MM.1S (cell line): ENCODE measurements at places on chromosomes 5 and 9.

DNA sequence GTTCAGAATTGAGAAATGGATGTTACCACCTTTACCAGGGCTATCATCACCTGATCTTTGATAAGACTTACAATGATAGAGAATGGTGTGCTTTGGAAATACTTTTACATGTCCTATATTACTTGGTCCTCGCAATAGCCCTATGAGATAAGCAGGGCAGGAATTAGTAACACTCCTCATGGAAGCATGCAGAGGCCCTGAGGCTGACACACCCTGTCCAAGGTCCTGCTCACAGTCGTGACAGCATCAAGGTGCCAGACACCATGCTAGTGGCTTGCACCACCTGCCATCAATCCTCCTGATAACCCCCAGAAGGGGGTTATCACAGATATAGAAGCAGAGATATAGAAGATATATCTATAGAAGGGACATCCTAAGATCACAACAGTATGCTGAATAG lies 216.8 kb upstream of the TBC1D2 start:
- no peak for DNase-seq

- peak; percentile 34 for DNase-seq
Observed at GRCh38 chr9:6184749-6185645, 30.6 kb upstream of the IL33 start.

- no peak for DNase-seq
Observed at GRCh38 chr5:154460172-154460571, 14.4 kb downstream of the SAP30L start.

DNA sequence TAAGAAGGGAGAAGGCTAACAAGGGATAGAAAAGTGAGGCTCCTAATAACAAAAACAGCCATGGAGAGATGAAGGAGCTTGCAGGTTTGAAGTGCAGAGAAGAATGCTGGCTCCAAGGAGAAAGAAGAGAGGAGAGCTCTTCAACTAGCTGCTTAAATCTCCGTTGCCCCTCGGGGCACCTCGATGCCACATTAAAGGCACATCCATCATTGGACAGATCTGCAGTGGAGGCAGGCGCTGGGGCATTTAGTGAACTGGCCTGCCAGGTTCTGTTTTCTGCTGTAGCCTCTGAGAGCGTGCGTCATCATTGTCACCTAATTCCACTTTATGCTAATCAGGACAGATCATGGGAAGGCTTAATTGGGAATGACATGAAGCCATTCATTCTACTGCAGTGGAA lies 1426.2 kb upstream of the WWC1 start:
- DNase-seq, result no peak

DNA sequence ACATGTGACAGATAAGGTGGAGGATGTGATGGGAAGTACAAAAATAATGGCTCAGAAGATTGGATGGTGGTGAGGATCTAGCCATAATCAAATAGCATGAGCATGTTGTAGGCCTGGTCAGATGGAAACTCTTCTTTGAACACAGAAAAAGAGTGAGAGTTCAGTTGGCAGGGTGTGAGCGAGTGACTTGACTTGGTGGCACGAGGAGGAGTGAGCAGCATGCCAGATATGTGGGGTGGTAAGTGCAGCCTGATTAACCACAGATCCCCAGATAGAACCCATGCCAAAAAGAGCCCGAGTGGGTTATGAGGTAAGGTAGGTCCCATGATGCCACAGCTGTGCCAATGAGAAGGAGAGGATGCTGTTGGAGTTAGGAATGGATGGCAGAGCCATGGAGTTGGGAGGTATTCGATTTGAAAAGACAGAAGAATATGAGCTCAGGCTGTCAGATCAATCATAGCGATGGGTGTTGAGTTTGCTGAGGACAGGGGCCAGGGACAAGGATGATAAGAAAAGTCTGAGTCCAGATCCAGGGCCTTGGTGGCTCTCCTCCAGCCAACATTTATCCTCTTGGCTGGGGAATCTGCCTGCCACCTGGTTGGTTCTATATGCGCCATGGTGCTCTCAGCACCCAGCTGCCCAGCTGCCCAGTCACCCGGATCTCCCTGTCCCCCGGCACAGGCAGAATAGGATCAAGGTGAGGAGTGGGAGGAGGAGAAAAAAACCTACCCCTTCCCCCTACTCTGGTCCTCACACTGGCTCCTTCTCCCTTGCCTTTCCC lies 16.5 kb downstream of the GARNL3 start:
- no peak for DNase-seq

DNA sequence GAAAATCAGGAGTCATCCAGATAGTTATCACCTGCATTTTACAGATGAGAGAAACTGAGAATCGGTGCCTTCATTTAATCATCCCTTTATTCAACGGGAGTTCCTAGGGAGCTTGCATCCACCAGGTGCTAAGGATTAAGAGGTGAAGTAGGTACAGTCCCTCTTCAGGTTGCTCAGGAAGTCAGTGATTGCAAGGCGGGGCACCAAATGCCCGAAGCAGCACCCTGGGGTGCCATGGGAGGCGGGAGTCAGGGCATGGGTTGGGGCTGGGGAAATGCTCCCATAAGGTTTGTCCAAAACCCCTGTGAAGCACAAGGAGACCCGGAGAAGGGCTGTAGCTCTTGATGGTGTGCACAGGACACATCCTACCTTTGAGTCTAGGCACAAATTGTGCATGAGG lies 98.8 kb upstream of the KLF4 start:
- no peak for DNase-seq

- peak; percentile 50 for DNase-seq
Observed at GRCh38 chr5:172707285-172708182, 63.5 kb downstream of the DUSP1 start.

DNA sequence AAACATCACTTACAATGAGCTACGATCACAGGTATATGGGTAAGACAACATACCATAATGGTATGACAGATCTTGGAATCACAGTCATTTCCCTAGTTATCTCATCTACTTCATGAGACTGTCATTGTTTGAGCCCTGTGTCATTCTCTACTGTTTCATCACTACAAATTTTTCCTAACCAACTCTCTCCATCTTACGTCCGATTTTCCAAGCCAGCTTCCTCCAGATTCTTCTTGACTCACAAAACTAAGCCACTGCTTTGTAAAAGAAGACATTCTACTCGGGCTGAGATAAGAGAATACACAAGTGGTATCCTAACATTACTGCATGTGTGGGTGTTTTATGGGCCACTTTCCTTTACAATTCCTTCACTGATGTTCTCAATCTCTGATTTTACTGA lies 49.6 kb downstream of the SERINC5 start:
- DNase-seq, result no peak

GRCh38 chr5:160467555-160468362 lies 46.1 kb downstream of the PTTG1 start:
- DNase-seq, result peak; percentile 97

GRCh38 chr9:134358026-134358661 lies 31.9 kb downstream of the RXRA start:
- DNase-seq, result no peak

GRCh38 chr5:175544108-175544511 lies 65.8 kb downstream of the SFXN1 start:
- no peak for DNase-seq

DNA sequence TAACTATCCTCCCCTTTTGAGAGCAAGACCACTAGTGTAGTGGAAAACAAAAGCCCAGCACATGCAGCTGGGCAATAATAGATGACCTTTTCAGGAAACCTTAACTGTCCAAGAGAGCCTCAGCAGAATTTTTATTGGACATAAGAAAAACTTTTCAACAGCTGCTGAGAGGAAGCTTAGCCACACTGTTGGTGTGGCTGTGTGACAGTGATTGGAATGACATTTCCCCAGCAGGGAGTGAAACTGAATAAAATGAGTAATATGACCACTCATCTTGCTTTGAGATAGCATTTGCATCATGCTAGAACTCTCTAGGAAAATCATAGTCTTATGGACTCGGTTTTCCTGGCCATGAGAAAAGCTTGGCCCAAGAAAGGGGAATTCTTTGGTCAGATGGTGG lies 687.8 kb downstream of the SLCO4C1 start:
- no peak for DNase-seq

- no peak for DNase-seq
Observed at GRCh38 chr5:10532421-10532820, 31.4 kb upstream of the ANKRD33B start.

- no peak for DNase-seq
Observed at GRCh38 chr5:143720689-143721088, 91.3 kb upstream of the HMHB1 start.

DNA sequence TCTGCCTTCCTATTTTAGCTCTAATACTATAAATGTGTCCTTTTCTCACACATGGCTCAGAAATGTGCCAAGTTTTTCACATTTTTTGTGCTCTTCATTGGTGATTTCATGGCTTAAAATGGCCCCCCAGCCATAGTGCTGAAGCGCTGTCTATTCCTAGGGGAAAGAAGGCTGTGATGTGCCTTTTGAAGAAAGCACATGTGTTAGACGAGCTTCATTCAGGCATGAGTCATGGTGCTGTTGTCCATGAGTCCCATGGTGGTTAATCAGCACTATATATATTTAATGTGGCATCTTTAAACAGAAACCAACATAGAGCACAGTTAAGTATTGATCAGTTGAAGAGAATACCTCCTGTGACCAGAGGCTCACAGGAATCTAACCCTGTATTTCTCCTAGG lies 55.8 kb downstream of the PDE8B start:
- DNase-seq, result no peak

- DNase-seq, result no peak
Observed at GRCh38 chr5:101675510-101676219, 620.4 kb downstream of the SLCO4C1 start.

GRCh38 chr5:17398431-17398830 lies 99.6 kb upstream of the TAF11L2 start:
- DNase-seq, result no peak

- DNase-seq, result no peak
Observed at GRCh38 chr9:83132768-83133167, 69.8 kb upstream of the RASEF start.

DNA sequence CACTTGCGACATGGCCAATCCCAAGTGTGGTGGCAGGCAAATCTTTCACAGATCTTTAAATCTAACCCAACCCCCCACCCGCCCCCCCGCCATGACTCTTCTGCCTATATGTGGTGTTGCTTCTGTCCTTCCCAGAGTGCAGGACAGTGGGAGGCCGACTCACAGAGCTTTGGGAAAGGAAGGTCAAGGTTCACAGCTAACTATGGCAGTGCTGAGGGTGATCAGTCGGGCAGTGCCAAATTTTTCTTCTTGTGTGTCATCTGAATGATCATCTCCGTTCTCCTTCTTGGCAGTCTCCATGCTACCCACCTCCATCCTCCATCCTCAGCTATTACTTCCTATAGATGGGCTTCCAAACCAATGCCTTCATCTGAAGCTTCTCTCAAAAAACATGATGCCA lies 129.0 kb upstream of the NFIB start:
- DNase-seq, result no peak

GRCh38 chr5:78727786-78728761 lies 79.5 kb upstream of the LHFPL2 start:
- DNase-seq, result peak; percentile 74

- no peak for DNase-seq
Observed at GRCh38 chr9:8832955-8833354, 1033.4 kb upstream of the DMAC1 start.

DNA sequence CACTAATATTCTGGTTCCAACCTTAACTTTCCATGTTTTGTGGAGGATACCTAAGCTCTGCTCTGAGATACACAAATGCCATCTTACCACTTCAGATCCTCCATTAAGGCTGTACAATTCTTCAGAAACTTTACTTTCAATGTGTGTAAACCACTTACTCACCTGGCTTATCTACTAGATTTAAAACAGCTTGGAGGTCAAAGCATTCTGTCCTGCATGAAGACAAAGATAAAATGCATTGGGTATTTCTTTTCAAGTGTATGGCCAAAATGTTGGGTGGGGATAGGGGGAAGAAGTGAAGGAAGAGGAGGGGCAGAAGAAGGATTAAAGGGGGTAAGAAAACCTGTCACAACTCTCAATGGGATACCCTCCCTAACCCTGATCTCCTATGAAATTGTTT lies 939 bp downstream of the GOLGA1 start:
- no peak for DNase-seq

GRCh38 chr5:99248066-99248465 lies 319.3 kb upstream of the CHD1 start:
- DNase-seq, result peak; percentile 16

DNA sequence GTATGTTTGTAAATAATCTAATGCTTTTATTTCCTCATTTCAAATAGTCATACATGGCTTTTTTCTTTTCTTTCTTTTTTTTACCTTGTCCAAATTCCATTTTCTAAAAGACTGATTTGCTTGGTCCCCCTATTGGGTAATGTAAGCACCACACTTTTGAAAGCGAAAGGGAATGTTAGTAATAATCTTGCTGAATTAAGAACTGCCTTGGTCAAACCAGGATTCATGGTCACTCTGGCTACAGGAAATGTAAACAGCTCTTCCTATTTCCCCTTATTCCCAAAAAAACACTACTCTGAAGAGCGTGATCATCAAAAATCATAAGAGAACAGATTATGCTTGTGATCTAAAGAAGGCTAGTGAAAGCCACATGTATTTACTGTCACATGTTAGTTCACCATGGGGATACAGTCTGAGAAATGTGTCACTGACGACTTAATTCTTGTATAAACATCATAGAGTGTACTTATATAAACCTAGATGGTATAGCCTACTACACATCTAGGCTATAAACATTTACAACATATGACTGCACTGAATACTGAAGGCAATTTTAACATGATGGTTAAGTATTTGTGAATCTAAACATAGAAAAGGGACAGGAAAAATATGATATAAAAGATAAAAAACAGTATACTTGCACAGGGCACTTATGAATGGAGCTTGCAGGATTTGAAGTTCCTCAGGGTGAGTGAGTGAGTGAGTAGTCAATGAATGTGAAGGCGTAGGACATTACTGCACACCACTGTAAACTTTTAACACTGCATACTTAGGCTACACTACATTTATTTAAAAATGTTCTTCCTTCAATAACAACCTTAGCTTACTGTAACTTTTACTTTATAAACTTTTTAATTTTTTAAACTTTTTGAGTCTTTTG lies 75.3 kb downstream of the HMGCR start:
- DNase-seq, result no peak

DNA sequence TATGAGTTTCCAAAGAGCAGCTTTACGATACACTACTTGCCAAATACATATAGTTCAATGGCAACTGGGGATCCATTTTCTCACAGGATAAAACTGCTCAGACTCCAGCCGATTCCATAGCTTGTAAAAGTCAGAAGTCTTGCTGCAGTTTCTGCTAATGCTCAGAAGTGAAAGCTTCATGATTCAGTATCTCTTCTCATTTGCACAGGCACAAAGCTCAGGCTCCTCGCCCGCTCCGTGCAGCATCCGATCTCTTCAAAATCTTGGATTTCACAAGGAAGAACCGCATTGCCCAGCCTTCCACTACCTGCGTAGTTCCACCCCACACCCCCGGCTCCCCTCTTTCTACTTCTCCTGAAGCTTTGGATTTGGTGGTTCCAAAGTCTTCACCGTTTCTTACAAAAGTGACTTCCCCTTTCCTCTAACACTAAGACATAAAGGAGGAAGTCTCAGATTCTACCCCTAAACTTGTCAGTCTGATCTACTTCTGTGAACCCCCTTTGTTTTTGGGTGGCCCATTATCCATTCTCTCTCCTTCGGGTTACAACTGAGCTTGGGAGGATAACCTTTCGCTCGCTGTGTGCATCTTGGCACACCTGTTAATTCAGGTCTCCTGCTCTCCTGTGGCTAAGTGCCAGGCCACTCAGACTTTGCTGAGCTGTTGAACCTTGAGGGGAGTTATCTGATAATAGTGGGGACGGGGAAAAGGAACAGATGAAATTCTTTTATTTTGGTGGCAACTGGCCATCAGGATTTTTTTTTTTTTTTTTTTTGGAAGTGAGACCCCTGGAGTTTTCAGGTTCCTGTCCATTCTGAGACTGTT lies 194.1 kb downstream of the GNA14 start:
- no peak for DNase-seq

- DNase-seq, result no peak
Observed at GRCh38 chr5:171201310-171201709, 107.7 kb upstream of the TLX3 start.

GRCh38 chr9:96056226-96056625 lies 180.7 kb downstream of the ERCC6L2 start:
- DNase-seq, result no peak
